ENCODE measurements at places on chromosomes 7 and 10. TPM values are rescaled to one million over a fixed set of nuclear protein-coding genes. Genes with fewer than 3 reads are reported as not detected.
A peak's percentile ranks its signal among the peaks of the same experiment; 100 is the strongest.

SMARCD3 gene
- total RNA-seq: 50.7 TPM

TDRD1 gene
- 0.31 TPM for total RNA-seq

ADCYAP1R1 gene
- total RNA-seq: 9.1 TPM

DTX2 gene
- 41.2 TPM for total RNA-seq

ANKRD2 gene
- total RNA-seq: not detected

DNA sequence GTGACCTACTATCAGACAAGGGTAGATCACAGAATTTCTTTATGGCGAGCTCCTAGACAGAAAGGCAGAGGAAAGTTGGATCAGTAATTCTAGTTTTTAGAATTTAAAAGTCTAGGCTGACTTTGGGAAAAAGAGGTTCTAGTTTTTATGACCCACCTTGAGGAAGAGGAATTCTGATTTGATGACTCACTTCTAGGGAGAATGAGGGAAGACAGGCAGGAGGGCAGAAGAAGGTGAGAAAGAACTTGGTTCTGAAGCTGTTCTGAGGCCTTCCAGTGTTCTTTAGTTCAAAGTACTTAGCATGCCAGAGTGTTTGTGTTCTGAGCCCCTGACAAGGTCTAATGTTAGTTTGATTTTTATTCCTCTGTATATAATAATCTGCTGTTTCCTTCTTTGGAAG lies 97.2 kb downstream of the PODXL start:
- DNase-seq: no peak

GRCh38 chr10:124045276-124045675 lies 48.1 kb downstream of the CHST15 start:
- no peak for DNase-seq

DNA sequence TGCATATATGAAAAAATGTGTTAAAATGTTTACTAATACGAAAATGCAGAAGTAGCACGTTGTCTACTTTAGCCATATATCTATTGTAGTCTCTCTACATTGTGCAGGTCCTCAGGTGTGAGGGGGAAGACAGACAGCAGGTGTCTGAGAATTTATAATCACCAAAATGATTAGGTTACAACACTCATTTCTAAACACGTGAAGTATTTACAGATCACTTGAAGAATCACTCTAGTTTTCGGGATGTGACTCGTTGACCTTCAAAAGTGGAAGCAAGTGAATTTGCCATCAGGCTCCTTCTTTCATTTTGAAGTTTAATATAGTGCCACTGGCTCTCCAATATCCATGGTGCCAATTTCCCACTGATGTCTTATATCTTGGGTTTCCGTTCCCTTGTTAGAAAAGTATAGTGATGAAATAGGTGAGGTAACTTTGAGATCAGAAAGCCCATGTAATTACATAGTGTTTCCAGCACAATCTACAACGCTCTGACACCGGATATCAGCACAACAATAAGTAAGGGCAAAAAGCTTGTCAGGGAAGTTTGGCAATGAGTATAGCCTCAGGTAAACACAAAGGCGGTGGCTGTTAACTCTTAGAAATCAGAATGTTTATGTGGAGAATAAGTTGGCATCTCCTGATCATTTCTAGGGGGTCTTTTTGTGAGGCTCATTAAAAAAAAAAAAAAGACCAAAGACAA lies 57.5 kb upstream of the SP4 start:
- DNase-seq: no peak

DNA sequence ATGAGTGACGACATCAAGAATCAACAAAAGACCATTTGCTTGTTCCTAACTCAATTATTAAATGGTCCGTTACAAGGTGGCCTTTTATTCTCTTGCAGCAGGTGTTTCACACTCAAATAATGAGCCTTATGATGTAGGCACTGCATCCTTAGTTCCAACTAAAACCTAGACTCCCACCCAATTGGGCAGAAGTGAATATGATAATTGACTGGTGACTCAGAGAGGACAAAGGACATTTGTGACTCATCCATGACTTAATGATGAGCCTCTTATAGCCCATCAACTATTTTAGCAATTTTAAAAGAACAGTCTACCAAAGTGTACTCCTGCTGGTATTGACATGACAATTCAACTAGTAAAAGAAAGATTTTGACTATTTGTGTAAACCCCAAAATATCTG lies 1027.8 kb upstream of the PHF14 start:
- DNase-seq: no peak

- no peak for DNase-seq
Measured at GRCh38 chr10:7534480-7534852, 123.6 kb upstream of the SFMBT2 start.

DNA sequence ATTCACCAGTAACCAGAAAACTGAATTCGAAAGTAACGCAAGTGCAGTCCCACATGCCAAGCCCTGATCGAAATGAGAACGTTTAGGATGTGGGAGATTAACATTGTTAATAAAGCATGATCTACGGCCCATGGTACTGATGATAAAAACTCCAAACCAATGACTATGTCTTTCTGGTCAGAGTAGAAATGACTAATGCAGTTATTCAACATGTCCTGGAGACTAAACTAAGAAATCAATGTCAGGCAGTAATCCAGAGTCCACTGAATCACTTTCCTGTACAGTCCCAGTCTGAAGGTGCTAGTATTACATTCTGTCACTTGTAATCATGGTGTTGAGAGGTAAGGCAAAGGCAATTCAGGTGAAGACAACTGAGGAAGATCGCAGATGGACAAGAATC lies 14.4 kb downstream of the NPSR1 start:
- no peak for DNase-seq

GRCh38 chr10:17637869-17638268 lies 6.1 kb upstream of the STAM start:
- no peak for DNase-seq

DNA sequence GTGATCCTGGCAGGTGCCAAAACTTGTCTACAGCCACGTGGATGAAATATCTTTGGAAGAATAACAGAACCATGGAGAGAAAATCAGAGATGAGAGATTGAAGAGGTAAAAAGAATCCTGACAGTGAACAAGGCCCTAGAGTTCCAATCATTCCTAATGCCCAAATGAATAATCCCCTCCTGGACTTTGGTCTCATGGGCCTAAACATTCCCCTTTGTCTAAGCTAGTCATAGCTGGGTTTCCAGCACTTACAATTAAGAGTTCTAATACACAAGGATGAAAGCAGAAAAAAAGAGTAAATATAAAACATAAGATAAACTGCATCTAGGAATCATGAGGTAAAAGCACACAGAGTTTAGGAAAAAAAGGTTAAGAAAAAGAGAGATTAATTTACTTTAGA lies 40.2 kb downstream of the ARHGAP12 start:
- DNase-seq: no peak

GRCh38 chr7:30838008-30838407 lies 66.8 kb downstream of the MINDY4 start:
- no peak for DNase-seq

DNA sequence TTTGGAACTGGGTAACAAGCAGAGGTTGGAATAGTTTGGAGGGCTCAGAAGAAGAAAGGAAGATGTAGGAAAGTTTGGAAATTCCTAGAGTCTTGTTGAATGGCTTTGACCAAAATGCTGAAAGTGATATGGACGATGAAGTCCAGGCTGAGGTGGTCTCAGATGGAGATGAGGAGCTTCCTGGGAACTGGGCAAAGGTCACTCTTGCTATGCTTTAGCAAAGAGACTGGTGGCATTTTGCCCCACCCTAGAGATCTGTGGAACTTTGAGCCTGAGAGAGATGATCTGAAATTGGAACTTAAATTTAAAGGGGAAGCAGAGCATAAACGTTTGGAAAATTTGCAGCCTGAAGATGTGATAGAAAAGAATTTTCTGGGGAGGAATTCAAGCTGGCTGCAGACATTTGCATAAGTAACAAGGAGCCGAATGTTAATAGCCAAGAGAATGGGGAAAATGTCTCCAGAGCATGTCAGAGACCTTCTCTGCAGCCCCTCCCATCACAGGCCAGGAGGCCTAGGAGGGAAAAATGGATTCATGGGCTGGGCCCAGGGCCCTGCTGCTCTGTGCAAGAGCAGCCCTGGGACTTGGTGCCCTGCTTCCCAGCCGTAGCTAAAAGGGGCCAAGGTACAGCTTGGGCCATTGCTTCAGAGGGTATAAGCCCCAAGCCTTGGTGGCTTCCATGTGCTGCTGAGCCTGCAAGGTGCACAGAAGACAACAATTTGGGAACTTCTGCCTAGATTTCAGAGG lies 3.6 kb downstream of the PDSS1 start:
- no peak for DNase-seq

DNA sequence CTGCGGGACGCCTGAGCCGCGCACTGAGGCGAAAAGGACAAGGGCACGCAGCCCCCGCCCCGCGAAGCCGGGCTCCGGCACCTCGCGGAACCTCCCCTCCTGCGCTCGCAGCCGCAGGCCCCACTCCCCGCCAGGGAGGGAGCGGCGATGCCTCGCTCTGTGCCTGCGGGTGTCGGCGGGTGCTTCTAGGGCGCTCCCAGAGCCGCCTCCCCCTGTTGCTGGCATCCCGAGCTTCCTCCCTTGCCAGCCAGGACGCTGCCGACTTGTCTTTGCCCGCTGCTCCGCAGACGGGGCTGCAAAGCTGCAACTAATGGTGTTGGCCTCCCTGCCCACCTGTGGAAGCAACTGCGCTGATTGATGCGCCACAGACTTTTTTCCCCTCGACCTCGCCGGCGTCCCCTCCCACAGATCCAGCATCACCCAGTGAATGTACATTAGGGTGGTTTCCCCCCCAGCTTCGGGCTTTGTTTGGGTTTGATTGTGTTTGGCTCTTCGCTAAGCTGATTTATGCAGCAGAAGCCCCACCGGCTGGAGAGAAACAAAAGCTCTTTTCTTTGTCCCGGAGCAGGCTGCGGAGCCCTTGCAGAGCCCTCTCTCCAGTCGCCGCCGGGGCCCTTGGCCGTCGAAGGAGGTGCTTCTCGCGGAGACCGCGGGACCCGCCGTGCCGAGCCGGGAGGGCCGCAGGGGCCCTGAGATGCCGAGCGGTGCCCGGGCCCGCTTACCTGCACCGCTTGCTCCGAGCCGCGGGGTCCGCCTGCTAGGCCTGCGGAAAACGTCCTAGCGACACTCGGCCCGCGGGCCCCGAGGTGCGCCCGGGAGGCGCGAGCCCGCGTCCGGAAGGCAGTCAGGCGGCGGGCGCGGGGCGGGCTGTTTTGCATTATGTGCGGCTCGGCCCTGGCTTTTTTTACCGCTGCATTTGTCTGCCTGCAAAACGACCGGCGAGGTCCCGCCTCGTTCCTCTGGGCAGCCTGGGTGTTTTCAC lies 519 bp downstream of the ITGB8 start:
- peak; percentile 70 for DNase-seq

DNA sequence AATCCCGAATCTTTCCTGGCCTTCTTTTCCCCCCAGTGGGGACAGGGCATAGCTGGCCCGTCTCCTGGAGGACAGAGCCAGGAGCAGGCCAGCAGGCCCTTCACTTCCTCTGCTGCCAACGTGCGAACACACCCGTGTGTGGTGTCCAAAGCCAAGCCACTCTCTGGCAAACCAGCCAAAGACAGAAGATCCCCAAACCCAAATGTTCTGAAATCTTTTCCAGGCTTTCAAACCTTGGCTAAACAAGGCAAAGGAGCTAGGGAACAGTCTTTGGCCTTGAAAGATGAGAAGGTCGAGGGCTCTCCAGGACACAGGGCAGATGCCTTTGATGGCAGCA lies 63.0 kb downstream of the PROSER2 start:
- no peak for DNase-seq

DNA sequence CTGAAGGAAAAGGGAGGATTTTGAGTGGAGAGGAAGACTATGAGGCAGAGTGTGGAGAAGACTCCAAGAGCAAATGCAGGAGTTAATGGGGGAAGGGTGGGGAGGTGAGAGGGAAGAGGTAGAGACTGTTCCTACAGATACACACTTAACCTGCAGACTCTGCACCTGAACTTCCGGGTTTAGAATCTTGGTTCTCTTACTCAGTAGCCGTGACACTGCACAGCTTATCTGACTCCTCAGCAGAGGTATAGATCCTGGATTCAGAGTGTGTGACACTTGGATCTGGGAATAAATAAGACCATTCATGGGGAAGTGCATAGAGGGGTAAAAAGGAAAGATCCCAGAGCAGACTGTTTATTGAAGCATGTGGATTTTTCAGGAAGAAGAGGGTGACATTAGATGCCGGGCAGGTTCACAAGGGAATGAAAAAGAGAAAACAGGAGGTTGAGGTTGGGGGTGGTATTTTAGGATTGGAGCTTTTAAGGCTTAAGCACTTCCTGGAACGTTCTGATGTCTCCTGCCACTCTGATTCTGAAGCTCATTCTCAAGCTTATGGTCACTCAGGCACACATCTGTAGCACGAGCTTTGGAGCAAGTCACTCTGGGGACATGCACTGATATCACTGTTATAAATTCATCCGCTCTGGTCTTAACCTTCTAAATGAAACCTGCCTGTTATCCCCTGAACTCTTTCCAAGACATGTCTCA lies 5.7 kb upstream of the ZC3HAV1L start:
- no peak for DNase-seq

- DNase-seq: no peak
Measured at GRCh38 chr7:130444234-130444633, 3.4 kb upstream of the CEP41 start.

- DNase-seq: no peak
Measured at GRCh38 chr7:16345979-16346958, 75.1 kb downstream of the CRPPA start.

- DNase-seq: no peak
Measured at GRCh38 chr7:116542618-116543017, 17.8 kb downstream of the CAV1 start.

DNA sequence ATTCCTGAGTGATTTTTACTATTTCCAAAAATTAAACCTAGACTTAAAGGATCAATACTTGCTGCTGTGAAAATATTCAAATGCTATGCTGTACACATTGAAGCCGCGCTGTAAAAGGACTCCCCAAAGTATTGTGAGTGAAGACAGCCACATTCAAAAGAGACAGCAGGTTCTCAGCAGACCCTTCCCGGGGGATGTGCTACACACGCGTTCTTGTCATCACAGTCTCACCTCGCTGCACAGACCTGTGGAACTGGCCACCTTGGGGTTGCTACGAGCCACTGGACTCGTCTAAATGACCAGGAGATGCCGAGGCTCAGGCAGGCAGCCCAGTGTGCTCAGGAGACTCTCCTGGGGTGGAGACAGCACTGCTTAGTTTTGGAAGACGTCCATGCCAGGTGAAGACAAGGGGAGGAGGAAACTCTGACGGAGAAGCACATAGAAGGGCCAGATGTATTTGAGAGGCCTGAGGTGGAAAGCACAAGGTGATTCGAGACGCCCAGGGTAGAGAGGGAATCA lies 367.7 kb upstream of the SHH start:
- DNase-seq: no peak

- DNase-seq: no peak
Measured at GRCh38 chr7:37826825-37827224, 21.6 kb upstream of the NME8 start.

DNA sequence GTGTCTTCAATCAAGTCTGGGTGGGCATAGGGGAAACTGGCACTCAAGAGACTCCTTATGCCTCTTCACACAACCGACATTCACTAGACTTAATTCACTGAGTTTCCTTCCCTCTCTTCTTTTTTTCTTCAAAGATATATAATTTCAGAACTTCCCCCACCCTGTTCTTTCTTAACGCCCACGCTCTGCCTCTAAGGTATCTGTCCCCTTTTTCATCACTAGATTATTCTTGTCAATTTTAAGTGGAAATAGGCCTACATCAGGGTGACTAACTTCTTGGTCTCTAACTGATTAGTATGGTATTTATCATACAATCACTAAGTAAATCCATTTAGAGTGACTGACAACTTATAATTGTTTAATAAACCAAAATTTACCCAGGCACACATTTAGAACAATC lies 126.7 kb downstream of the CDCA7L start:
- no peak for DNase-seq

GRCh38 chr7:35648367-35648766 lies 46.6 kb downstream of the HERPUD2 start:
- DNase-seq: no peak

- DNase-seq: no peak
Measured at GRCh38 chr10:77378366-77379349, 258.9 kb downstream of the KCNMA1 start.
